ENCODE measurements at places on chromosomes 7 and 10.
A peak's percentile ranks its signal among the peaks of the same experiment; 100 is the strongest.

DNA sequence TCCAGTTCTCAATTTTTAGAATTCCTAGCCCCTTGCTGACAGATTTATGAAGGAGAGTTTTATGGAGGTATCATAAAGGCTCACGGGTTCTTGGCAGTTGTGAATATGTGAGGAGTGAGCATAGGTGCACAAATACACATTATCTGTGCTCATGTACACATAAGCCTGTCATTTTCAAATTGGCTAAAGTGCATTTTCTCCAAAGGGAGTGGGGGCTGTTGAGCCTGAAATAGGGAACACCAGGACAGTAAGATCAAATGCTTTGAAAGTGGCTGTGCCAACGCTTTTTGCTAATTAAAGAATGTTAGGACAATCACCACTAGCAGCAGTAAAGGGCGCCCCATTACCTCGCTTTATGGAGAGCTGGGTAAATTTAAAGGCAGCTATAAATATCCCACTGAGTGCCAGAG lies 8.3 kb upstream of the LRRC4 start:
- DNase-seq = no peak

- DNase-seq = no peak
These were observed 56.1 kb upstream of the PDLIM1 start for GRCh38 chr10:95346715-95347401.

GRCh38 chr7:83142365-83142764 lies 20.3 kb downstream of the PCLO start:
- DNase-seq = no peak

GRCh38 chr10:22693860-22694259 lies 20.5 kb downstream of the PIP4K2A start:
- DNase-seq = no peak

DNA sequence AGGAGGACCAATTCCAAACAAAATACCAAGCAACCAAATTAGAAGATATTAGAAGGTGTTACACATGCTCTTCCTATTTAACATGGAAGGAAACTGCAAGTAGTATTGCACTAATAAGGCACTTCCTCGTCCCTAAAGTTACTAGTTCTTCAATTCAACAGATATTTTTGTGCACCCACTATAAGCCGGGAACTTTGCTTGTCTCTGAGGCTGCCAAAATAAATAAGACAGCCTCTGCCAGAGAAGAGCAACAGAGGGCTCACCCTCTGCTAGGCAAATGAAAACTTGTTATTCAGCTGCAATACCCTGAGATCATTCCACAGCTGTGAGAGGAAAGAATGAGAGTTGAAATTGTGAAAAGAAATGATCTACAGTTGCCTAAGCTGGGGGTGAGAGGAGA lies 37.4 kb upstream of the GSAP start:
- no peak for DNase-seq

DNA sequence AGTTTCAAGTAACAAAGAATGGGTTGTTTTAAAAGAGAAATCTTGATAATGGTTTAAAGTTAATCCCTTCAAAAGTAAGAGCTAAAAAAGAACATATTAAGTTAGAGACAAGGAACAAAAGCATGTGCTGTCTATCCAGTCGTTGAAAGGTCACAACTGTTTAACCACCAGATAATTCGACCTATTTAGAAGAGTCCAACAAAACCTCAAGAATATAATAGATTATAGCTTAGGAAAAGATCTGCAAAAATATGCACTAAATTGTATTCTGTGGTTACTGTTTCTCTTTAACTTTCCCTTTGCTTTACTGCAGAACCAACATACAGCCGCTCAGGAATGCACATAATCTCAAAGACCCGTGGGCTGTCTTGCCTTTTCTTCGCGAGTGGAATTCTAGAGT lies 74.9 kb downstream of the PCGF5 start:
- DNase-seq = no peak

GRCh38 chr10:72879245-72879644 lies 14.3 kb upstream of the OIT3 start:
- no peak for DNase-seq

GRCh38 chr10:7306147-7306546 lies 104.7 kb downstream of the SFMBT2 start:
- no peak for DNase-seq

- no peak for DNase-seq
These were observed 15.2 kb upstream of the FBXW4 start for GRCh38 chr10:101710059-101710695.

DNA sequence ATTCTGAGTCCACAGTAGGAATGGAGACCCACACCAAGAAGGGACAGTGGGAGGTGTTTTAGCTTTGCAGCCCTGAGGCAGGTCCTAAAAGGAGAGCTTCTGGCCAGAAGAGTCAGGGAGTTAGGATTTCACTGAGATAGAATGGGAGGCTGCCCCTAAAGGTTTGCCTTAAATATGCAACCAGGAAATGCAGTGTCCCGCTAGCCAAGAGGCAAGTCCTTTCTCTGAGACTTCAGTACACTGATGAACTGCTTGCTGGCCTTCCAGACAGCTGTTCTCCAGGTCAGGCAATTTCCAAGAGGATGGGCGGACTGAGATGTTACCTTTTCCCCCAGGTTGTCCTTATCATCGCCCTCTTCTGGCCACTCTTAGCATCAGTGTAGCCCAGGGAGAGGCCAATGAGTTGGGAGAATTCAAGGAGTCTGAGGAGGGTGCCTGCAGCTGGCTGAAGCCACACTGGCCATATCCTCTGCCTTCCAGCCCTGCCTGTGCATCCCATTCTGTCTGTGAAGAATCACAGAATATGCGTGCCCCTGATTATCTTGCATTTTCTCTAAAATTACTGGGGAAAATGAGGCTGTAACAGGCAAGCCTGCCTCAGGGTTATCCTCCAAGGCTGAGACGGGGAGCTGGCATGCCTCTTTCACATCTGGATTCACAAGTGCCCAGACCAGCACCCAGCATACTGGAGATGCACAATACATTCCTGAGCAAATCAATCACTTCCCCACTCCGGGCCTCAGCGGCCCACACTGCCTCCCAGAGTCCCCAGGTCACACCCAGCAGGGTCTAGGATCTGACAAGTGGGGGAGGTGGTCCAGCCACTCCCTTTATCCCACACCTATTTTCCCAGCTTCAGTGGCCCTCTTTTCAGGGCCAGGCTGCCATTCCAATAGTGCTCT lies 2.4 kb downstream of the TLL2 start:
- DNase-seq = no peak

GRCh38 chr7:40747856-40748255 lies 613.1 kb downstream of the SUGCT start:
- no peak for DNase-seq

DNA sequence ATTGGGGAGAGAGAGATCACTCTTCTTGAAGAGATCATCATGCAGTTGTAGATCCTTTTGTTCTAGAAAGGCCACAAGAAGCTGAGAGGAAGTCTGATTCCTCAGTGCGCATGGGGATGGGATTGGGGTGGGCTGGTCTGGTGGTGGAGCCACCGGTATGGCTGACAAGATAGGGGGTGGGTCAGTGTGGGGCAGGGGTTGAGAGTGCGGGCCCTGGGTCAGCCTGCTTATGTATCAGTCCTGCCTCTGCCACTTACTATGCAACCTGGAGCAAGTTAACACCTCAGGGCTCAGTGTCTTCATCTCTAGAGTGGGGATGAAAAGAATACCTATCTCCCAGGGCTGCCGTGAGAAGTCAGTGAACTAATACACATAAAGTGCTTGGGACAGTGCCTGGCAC lies 8.0 kb downstream of the SMARCD3 start:
- no peak for DNase-seq

DNA sequence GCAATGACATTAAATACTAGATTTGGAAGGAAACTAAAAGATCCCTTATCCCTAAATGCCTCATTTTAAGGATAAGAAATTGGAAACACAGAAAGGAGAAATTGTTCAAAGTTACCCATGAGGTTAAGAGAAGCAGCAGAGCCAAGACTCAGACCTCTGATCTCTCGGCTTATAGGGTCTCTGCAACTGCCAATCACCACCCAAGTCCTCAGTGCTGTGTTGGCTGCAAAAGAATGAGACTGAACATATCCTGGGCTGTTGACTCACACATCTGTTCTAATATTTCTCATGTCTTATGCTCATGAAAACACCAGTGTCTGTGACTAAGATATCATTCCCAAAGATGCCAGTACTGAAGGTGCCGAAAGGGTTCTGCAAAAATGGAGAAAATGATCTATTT lies 153.3 kb downstream of the XPNPEP1 start:
- DNase-seq = no peak

DNA sequence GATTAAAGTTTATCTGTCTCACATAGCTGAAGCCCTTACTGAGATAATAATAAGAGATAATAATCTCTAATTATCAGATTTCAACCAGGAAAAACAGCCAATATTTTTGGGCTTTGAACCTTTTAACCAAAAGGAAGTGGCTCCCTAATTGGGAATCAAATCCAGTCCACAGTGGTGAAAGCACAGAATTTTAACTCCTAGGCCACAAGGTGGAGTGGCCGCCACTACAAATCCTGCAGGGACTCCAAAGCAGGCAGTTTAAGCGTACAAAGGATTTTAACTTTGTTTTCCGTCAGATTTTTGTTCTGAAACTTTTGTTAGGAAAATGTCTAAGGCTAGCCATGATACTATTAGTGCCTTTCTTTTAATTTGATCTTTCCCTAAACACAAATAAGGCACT lies 99.6 kb upstream of the CCNY start:
- DNase-seq = no peak

GRCh38 chr10:6328699-6329423 lies 126.1 kb downstream of the PFKFB3 start:
- DNase-seq = peak; percentile 43

GRCh38 chr7:111942450-111943081 lies 263.6 kb downstream of the DOCK4 start:
- no peak for DNase-seq

GRCh38 chr10:118900617-118901016 lies 128.9 kb upstream of the NANOS1 start:
- DNase-seq = no peak

- no peak for DNase-seq
These were observed 19.2 kb upstream of the PARD3 start for GRCh38 chr10:34834274-34834673.

GRCh38 chr7:64521409-64521984 lies 41.4 kb downstream of the ZNF680 start:
- no peak for DNase-seq

DNA sequence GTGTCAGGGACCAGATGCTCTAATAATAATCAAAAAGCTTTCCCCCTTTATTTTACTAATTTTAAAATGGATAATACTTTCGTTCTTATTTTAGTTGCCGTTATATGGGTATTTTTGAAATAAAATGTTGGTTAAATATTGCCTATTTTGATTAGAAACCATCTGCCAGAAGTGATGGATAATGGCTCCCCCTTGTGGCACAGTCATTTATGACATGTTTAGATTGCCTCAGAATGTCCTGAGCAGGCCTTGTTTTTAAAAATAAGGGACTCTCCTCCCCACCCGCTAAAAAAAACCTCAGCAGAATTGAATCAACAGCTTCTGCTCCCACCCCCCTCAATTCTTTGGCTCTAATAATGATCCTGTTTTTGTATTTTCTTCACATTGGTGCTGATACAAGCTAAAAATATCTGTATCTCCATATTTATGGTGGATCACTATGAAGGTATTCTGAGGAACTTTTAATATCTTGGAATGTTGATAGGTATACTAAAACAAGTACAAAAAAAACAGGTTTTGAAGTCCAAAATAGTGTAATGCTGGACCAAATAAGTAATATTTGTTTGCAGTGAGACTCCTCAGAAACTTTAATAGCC lies 38.8 kb downstream of the TMEM60 start:
- peak; percentile 25 for DNase-seq

GRCh38 chr7:128108641-128109423 lies 77.6 kb upstream of the LRRC4 start:
- no peak for DNase-seq

DNA sequence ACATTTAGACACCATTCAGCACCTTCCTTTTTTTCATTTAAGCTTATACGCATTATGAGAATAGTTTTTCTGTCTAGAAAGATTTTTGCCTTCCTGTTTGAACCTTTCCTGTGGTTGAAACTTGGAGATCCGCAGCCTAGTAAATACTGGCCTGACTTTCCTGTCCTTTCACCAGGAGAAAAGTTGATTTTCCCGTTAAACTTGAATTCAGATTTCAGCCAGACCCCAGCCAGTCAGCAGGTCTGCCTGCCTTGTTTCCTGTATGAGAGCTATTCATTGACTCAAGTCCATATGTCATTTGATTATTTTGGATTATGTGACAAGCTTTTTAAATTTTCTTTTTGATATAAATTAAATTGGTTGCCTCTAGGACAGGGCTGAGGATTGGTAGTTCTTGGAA lies 71.5 kb downstream of the EVX1 start:
- no peak for DNase-seq

GRCh38 chr7:132309102-132309805 lies 267.0 kb downstream of the PLXNA4 start:
- DNase-seq = no peak

DNA sequence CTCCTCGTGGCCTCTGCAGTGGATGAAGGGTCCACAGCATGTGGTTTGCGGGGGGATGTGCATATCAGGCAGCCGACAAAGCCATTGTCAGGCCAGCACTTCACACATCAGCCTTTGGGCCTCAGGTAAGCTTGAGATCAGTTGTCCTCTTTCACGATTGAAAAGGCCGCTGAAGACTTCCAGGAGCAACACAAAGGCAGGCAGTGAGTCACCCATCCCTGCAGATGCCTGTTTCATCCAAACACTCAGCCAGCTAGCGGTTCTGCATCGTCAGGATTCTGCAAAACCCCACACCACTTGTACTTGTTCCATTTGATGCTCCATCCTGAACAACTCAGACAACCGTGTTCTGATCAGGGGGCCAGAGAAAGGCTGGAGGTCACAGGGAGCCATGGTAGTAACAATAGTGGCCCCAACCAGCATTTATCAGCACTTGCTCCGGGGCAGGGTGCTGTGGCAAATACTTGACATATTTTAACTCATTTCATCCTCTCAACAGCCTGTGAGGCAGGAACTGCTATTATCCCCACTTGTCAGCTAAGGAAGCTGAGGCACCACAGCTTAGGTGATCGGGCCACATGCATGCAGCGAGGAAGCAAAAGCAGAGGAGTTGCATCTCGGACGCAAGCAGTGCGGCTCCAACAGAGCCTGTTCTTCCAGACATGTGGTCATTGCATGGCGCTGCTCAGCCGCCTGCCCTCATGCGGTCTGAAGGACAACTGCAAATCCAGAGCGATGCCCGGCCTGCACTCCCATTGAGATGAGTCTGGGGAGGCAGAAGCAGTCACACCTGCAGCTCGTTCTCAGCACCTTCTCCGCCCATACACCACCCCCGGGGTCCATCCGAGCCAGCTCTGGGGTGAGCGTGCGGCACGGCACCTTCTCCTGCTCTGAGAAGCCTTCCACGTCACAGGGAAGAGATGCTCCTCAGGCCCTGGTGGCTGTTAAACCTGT lies 144.9 kb downstream of the PAXIP1 start:
- no peak for DNase-seq

GRCh38 chr10:28036587-28036986 lies 37.7 kb upstream of the ODAD2 start:
- DNase-seq = no peak
